ENCODE measurements at places on chromosomes 12 and 14. TPM values are rescaled to one million over a fixed set of nuclear protein-coding genes. Genes with fewer than 3 reads are reported as not detected.

Gene RD3L
- total RNA-seq, result not detected

Gene CLSTN3
- total RNA-seq, result 14.3 TPM

Gene RPS29
- 1,266 TPM for total RNA-seq

Gene CLEC1B
- not detected for total RNA-seq

Gene PDZRN4
- total RNA-seq, result not detected

Gene LRP1-AS
- not detected for total RNA-seq

Gene SLC25A21
- total RNA-seq, result 0.09 TPM

Gene FOXA1
- 0.09 TPM for total RNA-seq

Gene OR4K1
- total RNA-seq, result not detected

Gene SERPINA9
- total RNA-seq, result not detected

Gene SIX4
- total RNA-seq, result 2.4 TPM

Gene TTC9
- total RNA-seq, result under 0.01 TPM

Gene GDF3
- not detected for total RNA-seq

Gene RIN3
- total RNA-seq, result 4.9 TPM

Gene LMNTD1
- total RNA-seq, result 0.45 TPM

Gene AQP2
- total RNA-seq, result not detected

Gene AQP6
- not detected for total RNA-seq

Gene FLVCR2
- total RNA-seq, result 1.4 TPM

Gene ZFHX2
- total RNA-seq, result 0.27 TPM

Gene JDP2
- total RNA-seq, result 2.0 TPM

Gene PAPLN
- total RNA-seq, result 1.5 TPM

Gene NGB
- not detected for total RNA-seq

Gene ANG
- 2.6 TPM for total RNA-seq

Gene PTGDR
- not detected for total RNA-seq

Gene PA2G4
- total RNA-seq, result 192 TPM

Gene ACVRL1
- total RNA-seq, result 520 TPM

Gene ASIC1
- total RNA-seq, result 1.0 TPM

Gene BCL11B
- 0.09 TPM for total RNA-seq

Data from endothelial cell of coronary artery (primary cell).